ENCODE measurements at places on chromosomes 1 and 21. TPM values are rescaled to one million over a fixed set of nuclear protein-coding genes. Genes with fewer than 3 reads are reported as not detected.

DNA sequence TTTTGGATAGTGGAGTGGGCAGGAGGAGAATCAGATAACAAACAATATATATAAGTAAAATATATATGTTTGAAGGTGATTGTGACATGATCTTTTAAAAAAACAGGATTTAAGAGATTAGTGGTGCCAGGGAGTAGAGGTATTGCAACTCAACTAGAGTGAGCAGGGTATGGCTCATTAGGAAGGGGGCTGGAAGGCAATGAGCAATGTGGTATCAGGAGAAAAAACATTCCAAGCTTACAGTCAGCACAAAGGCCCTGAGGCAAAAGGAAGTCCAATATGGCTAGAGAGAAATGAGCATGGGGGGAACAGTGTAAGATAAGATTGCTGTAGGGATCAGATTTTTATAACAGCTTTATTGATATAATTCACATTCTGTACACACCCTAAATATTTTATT lies 5.3 kb upstream of the GADD45A start:
- no peak for DNase-seq

S100A8 gene
- not detected for total RNA-seq

KRTAP13-4 gene
- not detected for total RNA-seq

DNA sequence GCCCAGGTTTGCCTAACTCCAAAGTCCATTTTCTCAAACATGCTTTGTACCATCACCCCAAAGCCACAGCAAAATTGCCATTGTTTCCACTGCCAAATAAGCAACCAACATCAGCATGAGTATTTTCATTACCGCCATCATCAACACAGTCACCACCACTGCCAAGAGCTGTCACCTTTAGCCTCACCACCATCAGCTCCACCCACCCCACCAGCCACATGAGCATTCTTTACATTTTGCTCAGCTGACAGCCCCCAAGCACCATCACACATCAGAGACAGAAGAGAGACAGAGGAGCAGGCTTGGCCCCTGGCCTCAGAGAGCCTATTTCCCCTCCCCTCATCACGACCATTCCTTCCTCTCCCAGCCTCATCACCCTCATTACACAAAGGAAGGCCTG lies 42.7 kb downstream of the TAS1R2 start:
- DNase-seq, result no peak

- no peak for DNase-seq
Measured at GRCh38 chr1:41902664-41903063, 16.1 kb downstream of the HIVEP3 start.

- DNase-seq, result no peak
Measured at GRCh38 chr1:86706018-86706635, 1.8 kb downstream of the SH3GLB1 start.

DNA sequence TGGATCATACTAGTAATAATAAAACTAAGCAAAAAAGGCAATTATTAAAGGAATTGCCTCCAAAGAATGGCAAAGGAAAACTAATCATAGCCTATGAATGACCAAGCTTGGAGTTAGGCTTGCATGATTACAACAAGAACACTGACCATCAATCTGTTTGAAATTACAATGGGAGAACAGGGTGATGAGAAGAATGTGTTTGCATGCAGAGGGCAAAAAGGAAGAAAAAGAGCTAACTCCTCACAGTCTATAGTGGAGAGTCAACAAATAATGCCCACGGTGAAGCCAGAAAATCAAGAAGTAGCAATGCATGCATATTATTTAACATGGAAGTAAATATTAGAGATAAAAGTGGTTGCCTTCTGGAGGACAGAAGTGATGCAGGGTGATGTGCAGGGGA lies 71.8 kb downstream of the COLGALT2 start:
- DNase-seq, result no peak

KRTAP21-3 gene
- total RNA-seq, result not detected

GRCh38 chr1:3847081-3847480 lies 9.9 kb downstream of the CEP104 start:
- no peak for DNase-seq

DNA sequence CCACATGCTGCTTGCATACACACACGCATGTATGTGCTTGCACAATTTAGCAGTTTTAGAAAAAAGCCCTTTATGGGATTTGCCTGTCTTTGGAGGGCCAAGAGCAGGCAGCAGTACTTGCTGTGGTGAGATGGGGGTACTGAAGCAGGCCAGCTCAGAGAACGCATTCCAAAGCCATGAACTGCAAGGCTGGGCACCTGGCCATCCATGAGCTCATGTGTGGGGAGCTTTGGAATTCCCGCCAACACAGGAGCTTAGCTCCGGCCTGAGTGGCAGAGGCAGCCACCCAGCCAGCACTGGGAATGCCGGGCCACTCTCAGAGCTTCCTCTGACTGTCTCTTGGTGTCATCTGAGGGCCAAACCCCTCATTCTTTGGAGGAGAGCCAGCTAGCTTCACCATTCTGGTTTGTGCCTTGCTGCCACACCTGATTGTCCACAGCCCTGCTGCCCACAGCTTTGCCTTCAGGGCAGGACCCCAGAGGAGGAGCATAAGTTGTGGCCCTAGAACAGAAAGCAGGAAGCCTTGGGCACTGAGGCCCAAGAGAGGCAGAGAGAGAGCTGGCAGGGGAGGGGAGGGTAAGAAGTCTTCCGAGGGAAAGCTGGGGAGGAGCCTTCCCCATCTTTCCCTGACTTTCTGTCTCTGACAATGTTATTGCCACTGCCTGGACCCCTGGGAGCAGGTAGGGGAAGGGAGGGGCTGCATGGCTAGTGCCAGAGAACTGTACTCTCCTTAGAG lies 92.1 kb upstream of the POU3F1 start:
- DNase-seq, result peak; percentile 14

ECM1 gene
- total RNA-seq, result 0.78 TPM

DNA sequence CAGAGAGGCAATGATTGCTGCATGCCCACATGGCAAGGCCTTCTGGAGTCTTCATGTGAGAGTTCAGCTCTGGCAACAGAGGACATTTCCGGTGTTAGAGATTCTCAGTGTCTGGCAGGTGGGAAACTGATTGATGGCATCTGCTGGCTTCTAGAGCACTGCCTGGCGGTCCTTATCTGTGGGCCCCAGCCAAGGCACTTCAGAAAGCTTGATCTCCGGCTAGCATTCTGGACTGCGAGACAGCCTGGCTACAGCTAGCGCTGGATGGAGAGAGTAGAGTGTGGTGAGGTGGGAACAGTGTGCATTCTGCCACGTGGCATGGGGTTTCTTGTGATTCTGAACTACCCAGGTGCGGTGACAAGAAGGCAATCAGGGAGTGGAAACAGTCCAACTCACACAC lies 9.4 kb downstream of the ZNF678 start:
- DNase-seq, result no peak
